ENCODE measurements at places on chromosomes 6 and 20. TPM values are rescaled to one million over a fixed set of nuclear protein-coding genes. Genes with fewer than 3 reads are reported as not detected.

TDRD6 gene
- 0.59 TPM for total RNA-seq

PNISR gene
- total RNA-seq = 81.9 TPM

HCRTR2 gene
- not detected for total RNA-seq

SOX18 gene
- under 0.01 TPM for total RNA-seq

ARFGEF3 gene
- total RNA-seq = under 0.01 TPM

PPP2R5D gene
- 30.8 TPM for total RNA-seq

ESF1 gene
- total RNA-seq = 9.0 TPM

SEMG1 gene
- not detected for total RNA-seq

ASF1A gene
- 16.2 TPM for total RNA-seq

MOXD1 gene
- 19.5 TPM for total RNA-seq

RSPO3 gene
- 1.8 TPM for total RNA-seq
